ENCODE measurements at places on chromosomes 7 and 10. TPM values are rescaled to one million over a fixed set of nuclear protein-coding genes. Genes with fewer than 3 reads are reported as not detected.

Gene SPDYE2
- not detected for total RNA-seq

Gene PLXDC2
- total RNA-seq: 12.6 TPM

Gene PRPS1L1
- not detected for total RNA-seq

Gene ACBD7
- 1.3 TPM for total RNA-seq

Gene MYH16
- not detected for total RNA-seq

Gene TCAF1
- 66.7 TPM for total RNA-seq

GRCh38 chr10:23337616-23338015, 7.0 kb downstream of the C10orf67 start:
- no peak for DNase-seq

- no peak for DNase-seq
Measured at GRCh38 chr10:86512137-86512536, 9.5 kb downstream of the WAPL start.

DNA sequence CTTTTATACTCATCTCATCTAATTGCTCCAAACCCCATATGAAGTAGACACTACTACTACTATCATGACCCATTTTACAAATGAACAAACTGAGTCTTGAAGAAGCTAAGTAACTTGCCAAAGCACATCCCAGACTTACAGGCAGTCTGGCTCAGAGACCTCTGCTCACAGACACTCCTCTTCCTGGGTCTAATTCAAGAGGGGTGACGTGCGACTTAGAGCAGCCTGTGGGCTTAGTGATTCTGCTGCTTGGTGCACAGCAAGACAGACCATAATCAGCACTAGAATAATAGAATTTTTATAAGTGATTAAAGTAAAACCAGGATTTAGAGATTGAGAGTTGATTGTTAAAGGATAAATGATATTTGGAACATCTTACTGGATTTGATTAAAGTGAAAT, 750.8 kb downstream of the AUTS2 start:
- DNase-seq: no peak

DNA sequence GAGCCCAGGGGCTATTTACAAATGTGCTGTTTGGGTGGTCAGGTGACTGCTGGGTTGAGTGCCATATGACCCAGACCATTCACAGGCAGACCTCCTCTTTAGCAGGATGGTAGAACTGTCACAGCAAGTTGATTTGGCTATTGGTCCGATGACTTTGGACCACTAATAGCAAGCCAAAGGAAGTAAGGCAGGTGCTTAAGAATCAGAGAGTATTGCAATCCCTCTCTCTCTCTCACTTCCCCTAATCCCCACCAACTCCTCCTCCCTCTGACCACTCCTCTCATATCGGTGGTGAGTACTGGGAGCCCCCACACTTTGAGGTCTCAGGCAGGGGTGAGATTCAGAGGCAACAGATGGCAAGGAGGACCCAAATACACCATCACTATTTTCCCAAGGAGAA, 165.3 kb downstream of the TRIL start:
- DNase-seq: no peak

- no peak for DNase-seq
Measured at GRCh38 chr7:85688712-85689111, 501.9 kb upstream of the SEMA3D start.

GRCh38 chr10:99172128-99172738, 63.4 kb downstream of the HPSE2 start:
- peak; percentile 74 for DNase-seq

DNA sequence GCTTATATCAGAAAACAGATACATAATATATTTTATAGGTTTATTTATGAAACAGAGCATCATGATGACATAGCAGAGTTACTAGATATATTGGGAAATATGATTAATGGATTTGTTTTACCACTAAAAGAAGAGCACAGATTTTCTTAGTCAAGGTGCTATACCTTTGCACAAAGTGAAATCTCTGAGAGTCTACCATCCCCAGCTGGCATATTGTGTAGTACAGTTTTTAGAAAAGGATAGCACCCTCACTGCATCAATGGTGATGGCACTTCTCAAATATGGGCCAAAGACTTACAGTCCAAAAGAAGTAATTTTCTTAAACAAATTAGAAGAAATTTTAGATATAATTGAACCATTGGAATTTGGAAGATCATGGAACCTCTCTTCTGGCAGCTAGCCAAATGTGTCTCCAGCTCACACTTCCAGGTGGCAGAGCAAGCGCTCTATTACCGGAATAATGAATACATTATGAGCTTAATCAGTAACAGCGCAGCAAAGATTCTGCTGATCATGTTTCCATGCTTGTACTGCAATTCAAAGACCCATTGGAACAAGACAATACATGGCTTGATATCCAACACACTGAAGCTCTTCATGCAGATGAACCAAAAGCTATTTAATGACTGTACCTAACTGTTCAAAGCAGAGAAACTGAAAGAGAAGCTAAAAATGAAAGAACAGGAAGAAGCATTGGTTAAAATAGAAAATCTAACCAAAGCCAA, 21.9 kb upstream of the CREB3L2 start:
- DNase-seq: no peak

- DNase-seq: peak; percentile 70
Measured at GRCh38 chr7:40542982-40543741, 408.4 kb downstream of the SUGCT start.

- no peak for DNase-seq
Measured at GRCh38 chr7:121003986-121004685, 15.6 kb downstream of the CPED1 start.

Data from fibroblast of villous mesenchyme (primary cell).